ENCODE measurements at places on chromosomes 12 and 14.

GRCh38 chr12:55073043-55074022 lies 52.9 kb upstream of the OR9K2 start:
- DNase-seq, result peak; percentile 20

DNA sequence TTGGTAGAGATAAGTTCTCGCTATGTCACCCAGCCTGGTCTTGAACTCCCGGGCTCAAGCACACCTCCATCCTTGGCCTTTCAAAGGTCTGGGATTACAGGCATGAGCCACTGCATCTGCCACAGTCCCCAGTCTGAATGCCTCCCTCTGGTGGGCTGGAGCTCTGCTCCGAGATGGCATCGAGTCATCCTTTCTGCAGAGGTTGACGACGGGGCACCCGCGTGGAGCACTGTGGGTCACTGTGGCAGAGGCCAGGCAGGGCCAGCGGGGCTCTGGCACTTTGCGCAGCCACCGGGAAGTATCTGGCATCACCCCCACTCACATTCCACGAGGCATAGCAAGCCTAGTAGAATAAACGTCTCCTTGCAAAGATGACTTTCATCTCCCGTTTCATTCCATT lies 163.3 kb upstream of the DIO3 start:
- no peak for DNase-seq

DNA sequence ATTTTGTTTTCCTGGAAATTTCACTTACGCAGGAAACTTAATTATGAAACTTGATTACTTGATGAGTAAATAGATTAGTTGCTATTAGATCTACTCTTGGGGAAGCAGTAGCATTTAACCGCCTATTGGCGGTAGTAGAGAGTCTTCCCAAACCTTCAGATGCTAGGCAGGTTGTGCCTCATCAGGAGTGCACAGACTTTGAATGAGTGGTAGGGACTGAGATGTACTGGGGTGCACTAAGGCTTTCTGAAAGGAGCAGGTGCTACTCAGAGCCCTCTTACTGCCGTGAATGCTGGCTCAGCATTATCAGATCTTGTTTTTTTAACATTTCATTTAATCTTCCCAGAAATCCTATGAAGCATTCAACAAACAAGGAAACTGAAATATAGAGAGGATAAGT lies 7.7 kb downstream of the GATC start:
- no peak for DNase-seq

DNA sequence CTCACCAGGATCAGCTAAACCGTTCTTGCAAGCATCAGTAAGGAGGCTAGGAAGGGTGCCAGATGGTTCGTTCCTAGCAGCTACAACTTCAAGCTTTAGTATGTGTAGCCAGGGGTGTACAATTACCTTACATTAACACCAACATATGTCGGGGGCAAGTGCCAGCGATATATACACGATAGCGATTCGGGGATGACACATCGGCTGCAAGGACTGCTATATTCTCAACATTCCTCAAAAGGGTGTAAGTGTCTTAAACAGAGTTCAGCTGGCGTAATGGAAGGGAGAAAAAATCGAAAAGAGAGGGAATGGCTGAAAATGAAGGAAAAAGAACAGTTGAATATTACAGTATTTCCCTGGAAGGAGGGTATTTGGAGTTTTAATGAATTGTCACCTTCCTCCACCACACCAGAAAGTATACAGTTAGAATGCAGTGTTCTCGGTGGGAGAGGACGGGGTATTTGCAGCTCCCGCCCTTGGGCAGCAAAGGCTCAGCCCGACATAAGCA lies 545 bp downstream of the LIMA1 start:
- DNase-seq, result no peak

DNA sequence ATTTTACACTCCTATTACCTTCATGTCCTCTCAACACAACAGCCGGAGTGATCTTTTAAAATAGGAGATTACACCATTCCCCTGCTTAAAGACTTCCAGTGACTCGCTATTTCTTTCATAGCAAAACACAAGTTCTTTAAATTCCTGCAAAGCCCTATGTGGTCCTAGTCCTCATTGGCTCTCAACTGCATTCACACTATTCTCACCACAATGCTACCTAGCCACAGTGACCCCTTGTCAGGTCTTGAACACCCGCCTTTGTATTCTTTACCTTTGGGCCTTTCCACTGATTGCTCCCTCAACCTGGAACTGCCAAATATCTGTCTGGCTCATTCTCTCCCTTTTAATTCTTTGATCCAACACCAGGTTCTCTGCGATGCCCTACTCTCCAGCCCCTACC lies 160.2 kb downstream of the PRIMA1 start:
- DNase-seq, result no peak

DNA sequence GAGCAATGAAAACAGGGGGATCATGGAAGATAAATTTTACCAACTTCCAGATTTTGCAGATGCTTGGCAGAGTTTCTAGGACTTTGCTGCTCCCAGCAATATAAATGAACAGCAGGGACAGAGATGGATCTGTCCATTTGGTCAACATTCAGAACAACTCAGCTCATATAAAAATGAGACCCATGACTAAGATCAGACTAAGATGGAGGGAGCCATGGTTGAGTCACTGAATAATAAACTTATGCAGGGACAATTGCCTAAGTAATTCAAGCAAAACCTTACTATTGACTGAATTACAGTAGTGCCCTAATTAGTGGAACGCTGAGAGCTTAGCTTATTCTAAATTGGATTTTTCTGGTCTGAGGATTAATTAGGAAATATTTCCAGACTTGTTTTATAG lies 205.1 kb downstream of the SLC5A8 start:
- DNase-seq, result no peak

DNA sequence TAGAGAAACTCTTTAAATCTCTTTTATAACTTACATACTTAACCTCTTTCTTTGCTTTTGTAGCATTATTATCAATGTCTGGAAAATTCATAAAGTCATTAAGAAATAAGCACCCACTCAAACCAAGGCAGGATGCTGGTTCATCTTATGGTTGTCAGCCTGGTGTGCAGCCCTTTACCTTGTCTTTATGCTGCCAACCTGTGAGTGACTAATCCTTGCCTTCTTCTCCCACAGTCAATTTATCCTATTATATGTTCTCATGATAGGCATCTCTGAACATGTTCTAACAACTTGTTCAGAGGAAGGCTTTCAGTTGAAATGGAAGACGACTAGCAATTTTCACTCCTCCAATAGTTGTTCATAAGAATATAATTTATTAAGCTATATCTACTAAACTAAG lies 186.9 kb upstream of the CAND1 start:
- no peak for DNase-seq

DNA sequence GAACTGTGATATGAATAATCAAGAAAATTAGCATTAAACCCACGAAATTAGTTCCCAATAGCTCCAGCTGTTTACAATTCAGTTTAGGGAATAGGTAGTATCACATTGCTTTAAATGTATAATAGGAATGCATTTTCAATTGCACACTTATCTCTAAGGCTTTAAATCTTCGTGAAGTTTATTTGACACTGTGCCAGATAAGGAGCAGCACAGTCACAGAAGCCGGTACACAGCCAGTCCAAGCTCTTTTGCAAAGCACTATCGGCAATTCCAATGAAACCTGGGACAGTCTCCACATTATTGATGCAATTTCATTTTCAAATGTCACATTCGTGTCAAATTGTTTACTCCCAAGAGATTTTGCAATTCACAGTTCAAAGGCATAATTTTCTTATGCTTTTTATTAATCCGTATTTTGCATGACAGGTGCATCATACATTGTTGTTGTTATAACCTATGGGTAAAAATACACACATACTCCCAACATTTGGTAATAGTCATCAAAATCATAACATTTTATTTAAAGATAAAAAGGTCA lies 602.8 kb downstream of the RPS29 start:
- DNase-seq, result no peak

- DNase-seq, result no peak
Measured at GRCh38 chr12:21459474-21459873, 22.0 kb downstream of the PYROXD1 start.

DNA sequence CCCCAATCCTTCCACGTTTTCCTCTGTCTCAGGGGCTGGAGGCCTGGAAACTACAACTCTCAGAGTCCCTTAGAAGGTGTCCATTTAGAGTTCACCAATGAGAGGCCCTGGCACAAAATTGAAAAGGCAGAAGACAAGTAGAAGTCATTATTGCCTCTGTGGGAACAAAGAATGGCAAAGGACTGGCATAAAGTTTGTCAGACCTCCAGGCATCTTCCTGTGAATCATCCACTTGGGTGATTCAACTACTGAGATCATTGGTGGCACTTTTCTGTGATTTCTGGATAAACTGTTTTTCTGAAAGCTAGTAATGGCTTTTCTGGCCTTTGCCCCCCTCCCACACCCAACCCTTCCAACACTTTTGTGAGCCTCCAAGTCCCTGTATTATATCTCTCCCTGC lies 42.6 kb upstream of the C12orf42 start:
- no peak for DNase-seq

- no peak for DNase-seq
Measured at GRCh38 chr12:101935890-101936746, 58.7 kb downstream of the DRAM1 start.

GRCh38 chr12:41850046-41850445 lies 294.6 kb downstream of the GXYLT1 start:
- no peak for DNase-seq

DNA sequence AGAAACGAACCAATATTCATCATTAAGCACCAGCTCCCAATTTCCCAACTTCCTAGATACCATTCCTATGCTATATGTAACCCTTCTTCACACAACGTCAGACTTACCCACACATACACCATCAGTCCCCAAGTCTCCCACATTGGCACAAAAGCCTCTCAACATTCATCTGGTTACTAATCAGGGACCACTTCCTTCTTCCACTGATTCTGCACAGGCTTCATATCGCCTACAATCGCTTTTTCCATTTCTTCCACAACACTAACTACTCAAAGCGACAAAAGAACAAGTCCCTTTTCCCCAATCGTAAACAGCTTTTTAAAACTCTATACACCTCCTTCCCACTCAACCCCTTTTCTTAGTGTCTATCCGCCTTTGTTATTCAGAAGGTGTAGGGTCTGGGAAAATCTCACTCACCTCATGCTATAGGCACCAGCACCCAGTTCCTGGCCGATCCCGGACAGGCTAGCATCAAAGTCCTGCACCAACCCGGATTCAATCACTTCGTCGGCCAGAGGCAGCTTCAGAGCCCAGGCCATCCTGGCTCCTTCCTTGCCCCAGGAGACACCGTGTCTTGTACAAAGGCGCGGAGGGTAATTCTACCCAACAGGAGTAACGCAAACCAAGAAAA lies 936 bp downstream of the TFCP2 start:
- DNase-seq, result no peak

DNA sequence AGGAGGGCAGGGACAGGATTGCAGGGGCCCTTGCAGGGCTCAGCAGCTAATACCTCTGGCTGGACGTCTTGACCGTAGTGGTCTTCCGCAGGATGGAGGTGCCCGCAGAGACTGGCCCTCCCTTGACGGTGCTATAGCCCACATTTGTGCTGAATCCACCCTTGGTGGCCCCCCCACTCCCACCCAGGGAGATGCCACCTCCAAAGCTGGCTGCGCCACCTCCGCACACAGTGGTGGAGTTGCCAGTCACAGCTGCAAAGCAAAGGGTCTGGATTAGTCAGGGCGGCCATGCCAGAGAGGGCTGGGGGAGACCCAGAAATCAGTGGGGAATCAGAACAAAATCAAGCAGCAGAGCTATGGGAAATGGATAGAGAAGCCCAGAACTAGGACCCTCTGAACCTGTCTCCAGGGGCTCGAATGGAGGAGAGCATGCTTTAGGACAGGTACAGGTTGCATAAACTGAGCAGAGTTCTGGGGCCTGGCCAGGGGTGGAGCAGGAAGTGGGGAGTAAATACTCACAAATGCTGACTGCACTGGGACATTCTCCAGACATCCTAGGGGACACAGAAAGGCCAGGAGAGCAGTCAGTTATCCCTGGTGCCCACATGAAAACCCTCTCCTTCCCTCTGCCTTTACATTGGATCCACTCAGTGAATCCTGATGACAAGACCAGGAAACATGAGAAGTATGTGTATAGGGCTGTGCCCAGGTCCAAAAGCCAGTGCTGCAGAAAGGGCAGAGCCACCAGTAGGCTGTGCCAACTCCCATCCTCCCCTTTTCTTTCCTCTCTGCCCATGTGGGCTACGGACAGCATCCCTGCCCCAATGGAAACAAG lies 8.1 kb upstream of the KRT4 start:
- no peak for DNase-seq

DNA sequence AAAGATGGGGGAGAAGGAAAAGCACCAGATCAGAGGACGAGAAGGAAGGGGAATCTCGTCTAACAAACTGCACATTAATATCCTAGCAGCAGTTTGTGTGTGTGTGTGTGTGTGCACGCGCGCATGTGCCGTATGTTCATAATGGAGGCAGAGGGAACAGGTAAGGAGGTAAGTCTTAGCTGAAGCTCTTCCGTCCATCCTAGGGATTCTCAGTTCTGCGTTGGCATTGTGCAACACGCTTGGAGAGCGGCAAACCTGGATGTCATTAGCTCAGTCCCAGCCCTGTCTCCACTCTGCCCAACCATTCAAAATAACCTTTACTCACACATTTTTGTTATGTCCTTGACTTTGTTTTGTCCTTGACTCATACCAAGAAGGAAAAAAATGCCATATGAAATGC lies 1.6 kb upstream of the C1R start:
- no peak for DNase-seq

DNA sequence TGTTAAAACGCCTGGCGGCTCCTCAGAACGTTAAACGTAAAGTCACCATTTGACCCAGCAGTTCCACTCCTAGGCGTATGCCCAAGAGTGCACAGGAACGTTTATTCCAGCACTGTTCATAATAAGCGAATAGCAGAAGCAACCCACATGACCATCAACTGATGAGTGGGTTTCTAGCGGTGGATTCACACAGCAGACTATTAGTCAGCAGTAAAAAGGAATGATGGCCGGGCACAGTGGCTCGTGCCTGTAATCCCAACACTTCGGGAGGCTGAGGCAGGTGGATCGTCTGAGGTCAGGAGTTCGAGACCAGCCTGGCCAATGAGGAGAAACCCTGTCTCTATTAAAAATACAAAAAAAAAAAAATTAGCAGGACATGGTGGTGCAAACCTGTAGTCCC lies 22.4 kb upstream of the FBRSL1 start:
- no peak for DNase-seq

- DNase-seq, result no peak
Measured at GRCh38 chr14:84882830-84883229, 647.1 kb upstream of the FLRT2 start.

GRCh38 chr12:19846574-19846973 lies 407.3 kb downstream of the AEBP2 start:
- no peak for DNase-seq

GRCh38 chr14:41623736-41624135 lies 17.1 kb downstream of the LRFN5 start:
- no peak for DNase-seq

- no peak for DNase-seq
Measured at GRCh38 chr12:61385771-61386170, 874.4 kb upstream of the USP15 start.

Measured in caudate nucleus (tissue), 63 donors.